CD14-positive monocyte (primary cell): ENCODE measurements at places on chromosomes 3 and 15.

DNA sequence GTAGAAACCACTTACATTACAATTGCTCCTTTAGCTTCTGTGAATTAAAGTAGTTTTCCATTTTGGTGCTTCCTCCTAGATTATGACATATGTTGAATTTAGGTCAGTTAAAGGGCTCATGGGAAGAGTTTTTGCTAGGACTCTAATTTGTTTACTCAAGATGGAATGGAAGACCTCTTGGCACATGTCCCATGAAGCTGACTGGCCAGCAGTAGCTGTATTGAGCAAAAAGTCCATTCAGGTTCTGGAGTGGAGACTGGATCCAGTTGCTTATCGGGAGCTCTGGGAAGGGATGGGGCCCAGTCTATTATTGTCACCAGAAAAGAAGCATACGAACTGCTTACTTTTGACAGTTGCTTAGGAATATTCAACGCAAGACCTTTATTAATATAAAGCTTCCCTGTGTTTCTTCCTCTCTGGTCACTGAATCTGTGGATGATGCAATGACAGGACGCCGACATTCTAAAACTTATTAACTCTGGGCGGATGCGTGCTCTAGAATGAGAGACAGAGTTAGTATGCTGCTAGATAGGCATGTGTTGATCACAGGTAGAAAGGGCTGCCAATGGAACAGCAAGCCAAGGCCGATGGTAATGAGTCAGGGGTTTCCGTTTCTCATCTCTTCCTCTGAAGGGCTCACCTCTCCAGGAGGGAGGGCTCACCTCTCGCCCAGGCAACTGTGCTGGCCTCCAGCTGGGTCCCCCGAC lies 155.8 kb downstream of the NR1D2 start:
- no peak for DNase-seq

DNA sequence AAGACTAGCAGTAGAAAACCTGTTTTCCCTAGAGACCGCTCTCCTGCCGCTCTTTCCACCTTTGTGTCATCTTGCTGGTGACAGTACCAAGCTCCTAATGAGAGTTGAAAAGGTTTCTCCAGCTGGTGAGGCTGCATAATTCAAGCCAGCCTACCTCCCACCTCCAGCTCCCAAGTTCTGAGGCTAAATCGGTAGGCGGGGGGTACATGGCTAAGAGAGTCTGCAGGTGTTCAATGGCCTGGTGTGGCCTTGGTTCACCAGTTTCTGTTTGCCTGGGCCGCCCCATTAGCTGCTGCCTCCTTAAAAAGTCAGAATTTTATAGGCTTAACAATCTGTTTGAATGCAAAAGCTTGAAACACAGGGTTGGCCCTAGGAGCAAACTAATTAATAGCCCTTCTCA lies 262.8 kb downstream of the SLCO3A1 start:
- no peak for DNase-seq

GRCh38 chr3:133136114-133137041 lies 98.2 kb downstream of the TMEM108 start:
- DNase-seq, result no peak

- DNase-seq, result no peak
Measured at GRCh38 chr15:29822100-29822683, at the start of gene TJP1. Gene TJP1, minus strand, starts transcription at chr15:29822468. Its CDS starts 440 bp downstream, at chr15:29822028.

DNA sequence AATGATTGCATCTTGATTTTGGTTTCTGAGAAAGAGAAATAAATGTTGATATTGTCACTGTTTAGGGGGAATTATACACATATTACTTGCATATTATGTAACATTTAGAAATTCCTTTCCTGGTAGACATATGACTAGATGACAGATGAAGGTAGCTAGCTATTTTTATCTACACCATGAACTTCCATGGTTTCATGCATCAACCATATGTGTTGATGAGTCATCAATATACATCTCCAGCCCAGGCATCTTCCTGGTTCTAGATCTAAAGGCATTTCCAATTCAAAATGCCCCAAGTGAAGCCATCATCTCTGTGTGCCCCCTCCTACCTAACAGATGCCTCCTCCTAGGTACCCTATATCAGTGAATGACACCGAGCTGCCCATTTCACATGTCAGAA lies 9.5 kb upstream of the ADAMTSL3 start:
- DNase-seq, result no peak

- DNase-seq, result peak; percentile 24
Measured at GRCh38 chr3:120506828-120507774, 56.3 kb upstream of the FSTL1 start.

- no peak for DNase-seq
Measured at GRCh38 chr3:121963608-121964007, 58.4 kb downstream of the ILDR1 start.

GRCh38 chr3:151383956-151384355 lies 597 bp downstream of the P2RY12 start:
- DNase-seq, result no peak

DNA sequence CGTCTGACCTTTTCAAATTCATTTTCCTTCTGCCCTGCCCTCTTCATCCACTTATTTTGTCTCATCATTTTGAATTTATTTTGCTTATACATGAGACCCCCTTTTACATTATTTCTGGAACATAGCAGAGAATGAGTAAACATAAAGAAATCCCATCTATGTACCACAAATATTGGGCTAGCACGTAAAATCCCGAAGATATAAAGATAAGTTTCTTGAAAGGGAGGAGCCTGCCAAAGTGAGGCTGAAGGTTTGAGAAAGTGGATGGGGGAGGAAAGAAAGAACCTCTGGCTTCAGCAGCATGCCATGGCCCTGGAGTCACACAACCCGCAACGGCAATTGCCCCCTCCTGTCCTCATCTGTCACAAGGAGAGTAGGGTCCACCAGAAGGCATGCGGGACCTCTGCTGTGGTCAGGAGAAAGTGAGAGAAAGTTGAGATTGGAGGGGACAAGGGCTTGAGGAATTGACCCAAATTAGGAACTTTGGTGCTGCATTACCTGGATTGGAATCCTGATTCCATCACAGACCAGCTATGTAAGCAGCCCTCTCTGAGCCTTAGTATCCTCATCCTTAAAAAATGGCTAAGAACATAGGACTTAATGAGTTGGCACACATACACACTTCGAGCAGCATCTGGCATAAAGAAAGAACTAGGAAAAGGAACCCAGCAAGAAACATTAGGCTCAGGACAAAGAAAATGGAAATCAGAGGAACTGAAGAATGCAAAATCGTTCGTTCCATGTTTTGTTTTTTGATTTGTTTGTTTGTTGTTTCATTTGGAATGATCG lies 53.7 kb upstream of the GYG1 start:
- no peak for DNase-seq

GRCh38 chr3:190097617-190098016 lies 23.1 kb downstream of the P3H2 start:
- DNase-seq, result no peak

- DNase-seq, result no peak
Measured at GRCh38 chr3:133330522-133330921, 69.3 kb upstream of the BFSP2 start.
